NCI-H1436 (cell line): ENCODE measurements at places on chromosomes 4 and X.
A peak's percentile ranks its signal among the peaks of the same experiment; 100 is the strongest.

- DNase-seq: no peak
These were observed 67.4 kb downstream of the DNAAF6 start for GRCh38 chrX:107273795-107274194.

GRCh38 chr4:125244848-125245450, 69.8 kb upstream of the FAT4 start:
- DNase-seq: no peak

GRCh38 chr4:75849461-75849860, 52.8 kb downstream of the PPEF2 start:
- no peak for DNase-seq

DNA sequence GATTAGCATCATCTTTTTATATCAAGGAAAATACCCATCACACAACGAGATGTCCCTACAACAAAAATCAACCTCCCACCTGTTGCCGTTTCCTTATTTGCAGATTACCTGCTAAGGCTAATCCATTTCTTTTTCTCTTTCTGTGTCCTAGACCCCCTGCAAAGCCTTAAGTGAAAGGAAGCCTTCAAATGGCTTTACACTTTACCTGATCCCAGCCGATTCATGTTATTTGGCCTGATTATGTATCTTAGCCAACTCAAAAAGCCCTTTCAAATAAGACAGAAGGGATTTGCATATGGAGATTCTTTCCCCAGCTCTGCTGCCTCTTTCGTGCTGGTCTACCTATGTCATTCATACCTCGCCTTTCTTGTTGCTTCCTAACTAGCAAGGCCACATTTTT, 14.4 kb downstream of the ABCG2 start:
- no peak for DNase-seq

- DNase-seq: no peak
These were observed 49.0 kb downstream of the AGA start for GRCh38 chr4:177393236-177393635.

DNA sequence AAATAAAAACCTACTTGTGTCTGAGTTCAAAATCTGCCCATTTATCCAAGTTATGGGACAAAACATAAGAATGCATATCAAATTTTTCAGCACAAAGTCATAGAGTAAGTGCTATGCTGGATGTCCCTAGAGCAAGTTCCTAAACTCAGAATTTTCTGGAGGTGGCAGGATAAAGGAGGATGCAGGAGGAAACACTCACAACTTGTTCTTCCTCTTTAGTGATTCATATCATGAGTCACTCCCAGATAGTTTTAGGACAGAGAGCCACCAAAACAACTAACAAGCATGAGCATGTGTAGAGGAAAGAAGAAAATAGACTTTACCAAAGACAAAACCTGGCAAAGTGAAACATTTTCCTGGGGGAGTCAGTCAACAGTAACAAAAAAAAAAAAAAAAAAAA, 302.7 kb downstream of the KCTD8 start:
- no peak for DNase-seq

GRCh38 chr4:41172786-41173185, 41.6 kb downstream of the APBB2 start:
- DNase-seq: no peak

DNA sequence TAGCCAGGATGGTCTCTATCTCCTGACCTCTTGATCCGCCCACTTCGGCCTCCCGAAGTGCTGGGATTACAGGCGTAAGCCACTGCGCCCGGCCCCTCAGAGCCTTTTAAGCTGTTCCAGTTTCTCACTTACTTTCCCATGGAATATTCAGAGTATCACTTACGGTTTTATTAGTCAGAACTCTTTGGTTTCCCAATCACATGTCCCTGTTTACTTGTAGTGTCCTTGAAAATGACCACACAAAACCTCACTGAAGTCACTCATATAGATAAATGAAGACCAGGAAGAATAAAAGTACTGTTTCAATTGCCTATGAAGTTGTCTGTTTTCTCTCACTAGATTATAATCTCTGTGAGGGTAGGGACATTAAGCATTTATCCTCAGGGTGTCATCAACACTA, 217.2 kb upstream of the HCCS start:
- no peak for DNase-seq

DNA sequence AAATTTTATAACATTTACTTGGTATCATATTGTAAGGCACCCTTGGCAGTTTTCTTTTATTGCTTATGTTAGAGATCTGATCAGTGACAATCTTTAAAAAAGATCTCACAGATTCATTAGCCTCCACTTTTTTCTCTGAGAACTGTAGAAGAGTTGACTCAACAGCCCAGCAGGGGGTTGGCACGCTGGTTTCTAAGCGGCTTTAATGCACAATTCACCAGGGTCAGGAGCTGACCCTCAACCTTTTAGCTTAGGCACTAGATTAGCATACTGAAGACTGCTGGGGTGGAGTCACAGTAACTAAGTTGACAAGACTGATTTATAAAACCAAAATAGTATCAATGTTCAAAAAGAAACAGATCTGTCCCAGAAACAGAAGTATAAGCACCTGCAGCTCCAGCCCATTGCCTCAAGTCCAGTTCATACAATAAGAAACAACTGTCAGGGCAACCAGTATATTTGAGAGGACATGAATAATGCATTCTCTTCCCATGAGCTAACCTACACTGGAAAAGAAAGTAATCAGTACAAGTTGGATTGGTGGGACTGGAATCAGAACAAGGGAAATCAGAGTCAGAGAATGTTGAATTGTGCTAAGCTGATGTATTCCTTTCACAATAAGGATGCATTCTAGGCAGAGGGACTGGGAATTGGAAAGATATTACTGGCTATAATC, 77.6 kb downstream of the PDE5A start:
- DNase-seq: no peak

GRCh38 chr4:3781997-3782930, 16.1 kb downstream of the ADRA2C start:
- no peak for DNase-seq

DNA sequence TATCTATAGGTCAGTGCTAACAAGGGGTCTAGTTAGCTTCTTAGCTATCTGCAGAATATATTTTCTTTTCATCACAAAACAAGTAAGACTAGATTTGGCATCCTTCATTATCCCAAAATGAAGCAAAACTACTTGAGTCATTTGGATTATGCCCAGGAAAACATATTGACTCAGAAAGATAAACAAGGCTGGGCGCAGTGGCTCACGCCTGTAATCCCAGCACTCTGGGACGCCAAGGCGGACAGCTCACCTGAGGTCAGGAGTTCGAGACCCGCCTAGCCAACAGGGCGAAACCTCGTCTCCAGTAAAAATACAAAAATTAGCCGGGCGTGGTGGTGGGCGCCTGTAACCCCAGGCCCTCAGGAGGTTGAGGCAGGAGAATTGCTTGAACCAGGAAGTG, 18.0 kb upstream of the MND1 start:
- DNase-seq: no peak

GRCh38 chr4:41561244-41561643, 23.3 kb downstream of the LIMCH1 start:
- no peak for DNase-seq

- no peak for DNase-seq
These were observed 12.1 kb upstream of the CC2D2A start for GRCh38 chr4:15457406-15458201.

DNA sequence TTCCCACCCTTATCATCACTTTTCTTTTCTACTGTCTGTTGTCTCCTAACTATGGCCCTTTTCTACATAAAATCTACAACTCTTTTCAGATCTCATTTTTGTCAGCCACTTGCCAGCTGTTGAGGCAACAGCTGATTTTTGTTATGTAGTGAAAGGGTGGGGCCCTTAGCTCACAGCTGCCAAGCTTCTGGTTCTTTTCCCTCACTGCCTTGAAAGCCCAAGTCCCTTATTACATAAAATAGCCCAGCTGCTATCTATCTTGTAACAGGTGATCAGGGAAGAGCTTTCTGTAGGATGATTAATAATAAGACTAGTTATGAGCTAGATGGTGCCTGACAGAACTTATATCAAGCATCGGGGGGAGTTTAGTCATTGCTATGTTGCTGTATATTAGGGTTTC, 45.9 kb downstream of the ADGRL3 start:
- DNase-seq: no peak

DNA sequence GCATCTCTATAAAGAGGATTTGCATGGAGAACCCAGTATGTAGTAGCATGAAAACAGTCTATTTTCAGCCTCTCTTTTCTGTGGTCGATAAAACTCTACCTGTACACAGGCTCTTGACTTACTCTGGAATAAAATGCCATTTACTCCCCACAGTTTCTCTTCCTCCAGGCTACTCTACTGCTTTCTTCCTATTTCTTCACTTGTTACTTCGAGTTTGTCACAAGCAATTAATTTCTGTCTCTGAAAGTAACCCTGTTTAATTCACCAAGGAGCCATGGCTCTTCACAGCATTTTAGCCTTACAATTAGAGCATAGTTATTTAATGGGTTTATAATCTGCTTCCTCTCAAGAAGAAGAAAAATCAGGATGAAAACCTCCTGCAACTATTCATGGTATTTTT, 472.9 kb upstream of the PRKX start:
- DNase-seq: no peak

DNA sequence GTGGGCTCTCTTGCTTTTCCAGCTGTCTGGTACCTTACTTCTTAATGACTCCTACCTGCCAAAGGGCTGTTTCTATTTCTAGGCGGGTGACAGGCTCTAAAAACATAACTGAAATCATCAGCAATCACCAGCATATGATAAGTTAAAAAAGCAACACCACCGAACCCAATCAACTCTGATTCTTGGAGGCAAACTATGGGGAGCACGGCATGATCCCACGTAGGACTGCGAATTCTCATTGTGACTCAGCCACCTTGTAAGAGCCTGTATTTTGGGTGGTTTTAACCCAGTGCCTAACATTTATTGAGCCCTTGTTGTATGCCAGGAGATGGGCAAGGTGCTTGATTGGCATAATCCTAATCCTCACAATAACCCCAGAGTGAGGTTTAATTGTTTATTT, 156.8 kb downstream of the PACRGL start:
- DNase-seq: no peak

DNA sequence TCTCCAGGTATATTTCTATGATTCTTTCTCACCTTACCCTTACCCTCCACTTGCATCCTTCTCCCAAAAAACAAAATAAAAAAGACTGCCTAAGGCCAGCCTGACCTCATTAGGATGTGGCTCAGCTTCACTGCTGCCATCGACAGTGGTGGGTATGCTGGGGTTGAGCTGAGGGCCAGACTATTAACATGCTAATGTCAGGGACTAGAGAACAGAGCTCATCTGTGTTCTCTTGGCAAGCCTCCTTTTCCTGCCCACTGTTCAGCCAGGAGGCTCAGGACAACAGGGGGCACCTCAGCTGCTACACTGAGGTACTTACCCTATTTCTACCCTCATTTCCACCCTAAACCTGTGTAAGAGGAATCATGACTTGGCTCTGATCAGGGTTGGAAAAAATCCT, 59.3 kb downstream of the MSN start:
- no peak for DNase-seq

DNA sequence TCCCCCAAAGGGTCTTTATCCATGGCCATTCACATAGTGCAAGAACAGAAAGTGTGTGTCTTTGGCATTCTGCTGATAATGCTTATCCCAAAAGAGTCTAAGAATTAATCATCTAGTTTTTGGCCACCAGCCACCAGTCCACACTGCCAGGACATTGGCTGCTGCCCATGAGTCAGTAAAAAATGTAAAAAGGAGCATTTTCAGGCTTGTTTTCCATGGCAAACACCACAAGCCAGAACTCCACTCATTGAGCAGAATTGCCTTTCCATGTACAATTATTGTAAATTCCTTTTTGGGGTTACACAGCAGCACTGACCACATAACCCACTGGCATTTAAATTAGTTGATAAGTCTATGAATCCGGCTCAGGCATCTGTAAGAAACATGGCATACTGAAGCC, 89.2 kb upstream of the PRDX4 start:
- DNase-seq: no peak

GRCh38 chrX:105126201-105126600, 94.3 kb downstream of the TEX13A start:
- no peak for DNase-seq

- no peak for DNase-seq
These were observed 76.9 kb downstream of the CAMK2D start for GRCh38 chr4:113684534-113685091.

- DNase-seq: no peak
These were observed 426.6 kb downstream of the ARHGAP24 start for GRCh38 chr4:85901500-85901899.

- DNase-seq: no peak
These were observed 390.0 kb upstream of the NWD2 start for GRCh38 chr4:36854554-36854953.

- no peak for DNase-seq
These were observed 41.6 kb upstream of the XIAP start for GRCh38 chrX:123818243-123818642.

GRCh38 chr4:104728380-104729122, 233.9 kb upstream of the CXXC4 start:
- no peak for DNase-seq

DNA sequence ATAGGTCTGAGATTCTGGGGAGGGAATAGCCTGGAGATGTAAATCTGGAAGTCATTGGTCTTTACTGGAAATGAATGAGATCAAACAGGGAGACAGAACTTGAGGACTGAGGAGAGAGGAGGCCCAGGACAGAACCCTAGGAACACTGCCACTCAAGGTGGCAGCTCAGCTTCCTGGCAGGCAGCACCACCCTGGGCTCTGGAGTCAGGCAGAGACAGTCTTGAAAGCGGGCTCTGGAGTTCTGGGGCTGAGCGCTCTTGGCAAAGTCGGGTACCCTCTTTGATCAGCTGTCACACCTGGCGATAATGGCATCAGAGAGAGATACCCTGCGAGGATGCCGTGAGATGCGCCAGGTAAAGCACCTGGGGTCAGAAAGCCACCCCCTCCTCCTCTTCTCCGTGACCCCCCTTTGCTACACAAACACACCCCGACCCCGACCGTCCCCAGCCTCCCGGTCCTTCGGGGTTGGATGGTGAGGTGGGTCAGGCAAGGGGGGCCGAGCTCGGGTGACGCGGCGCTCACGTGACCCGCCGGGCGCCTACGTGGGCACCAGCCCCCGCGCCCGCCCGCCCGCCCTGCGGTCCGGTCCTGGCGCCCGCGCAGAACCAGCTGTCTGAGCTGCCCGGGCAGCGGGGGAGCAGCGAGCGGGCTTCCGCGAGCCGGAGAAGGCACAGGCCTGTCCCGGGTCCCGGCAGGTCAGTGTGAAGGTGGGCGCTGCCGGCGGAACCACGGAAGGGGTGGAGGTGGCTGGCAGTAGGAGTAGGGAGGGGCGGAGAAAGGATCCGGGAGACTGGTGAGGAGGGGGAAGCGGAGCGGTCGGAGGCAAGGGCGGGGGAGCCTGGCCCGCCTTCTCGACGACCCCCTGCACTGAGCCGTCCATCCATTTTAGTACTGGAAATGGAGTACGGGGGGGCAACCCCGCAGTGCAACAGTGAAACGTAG, at the start of gene TCEAL3:
Gene TCEAL3 (plus strand): TSS at position 600 of the 942 bp plus-strand sequence. CDS start 1,102 bp downstream, outside the sequence.
- DNase-seq: peak; percentile 55

DNA sequence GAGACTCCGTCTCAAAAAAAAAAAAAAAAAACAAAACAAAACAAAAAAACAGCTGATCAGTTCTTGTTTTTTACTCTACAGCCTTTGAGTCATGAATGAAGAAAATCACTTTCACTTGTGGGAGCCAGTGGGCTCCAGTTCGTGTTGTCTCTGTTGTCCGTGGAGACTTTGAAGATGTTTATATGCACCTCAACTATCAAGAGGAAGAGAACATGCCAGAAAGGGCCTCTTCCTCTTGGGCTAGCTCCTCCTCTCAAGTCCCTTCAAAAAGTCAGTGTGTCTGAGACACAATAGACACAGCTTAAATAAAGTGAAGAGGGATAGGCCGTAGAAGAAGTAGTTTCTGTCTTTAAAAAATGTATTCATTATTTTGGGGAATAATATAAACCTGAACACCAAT, 182.7 kb downstream of the KDR start:
- DNase-seq: no peak

GRCh38 chrX:133726211-133726630, 259.2 kb downstream of the GPC3 start:
- DNase-seq: peak; percentile 62

- DNase-seq: no peak
These were observed 1070.6 kb upstream of the GRID2 start for GRCh38 chr4:91233164-91233563.
